ENCODE measurements at places on chromosomes 4 and X.

DNA sequence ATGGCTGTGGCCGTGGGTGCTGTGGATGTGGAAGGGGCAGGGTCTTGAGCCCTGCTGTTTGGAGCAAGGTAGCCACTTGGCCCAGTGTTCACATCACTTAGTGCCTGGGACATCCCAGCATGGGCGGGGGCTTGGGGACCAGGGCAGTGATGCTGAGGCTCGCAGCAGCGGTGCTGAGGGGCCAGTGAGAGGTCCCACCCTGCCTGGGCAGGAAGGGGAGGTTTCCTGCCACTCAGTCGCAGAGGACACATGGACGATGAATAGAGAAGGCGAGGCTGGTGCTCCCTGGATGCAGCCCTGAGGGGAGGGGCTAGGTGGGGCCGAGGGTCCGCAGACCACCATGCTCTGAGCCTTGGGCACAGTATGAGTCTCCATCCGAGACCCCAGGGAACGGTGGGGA, 25.7 kb downstream of the DOK7 start:
- no peak for DNase-seq

DNA sequence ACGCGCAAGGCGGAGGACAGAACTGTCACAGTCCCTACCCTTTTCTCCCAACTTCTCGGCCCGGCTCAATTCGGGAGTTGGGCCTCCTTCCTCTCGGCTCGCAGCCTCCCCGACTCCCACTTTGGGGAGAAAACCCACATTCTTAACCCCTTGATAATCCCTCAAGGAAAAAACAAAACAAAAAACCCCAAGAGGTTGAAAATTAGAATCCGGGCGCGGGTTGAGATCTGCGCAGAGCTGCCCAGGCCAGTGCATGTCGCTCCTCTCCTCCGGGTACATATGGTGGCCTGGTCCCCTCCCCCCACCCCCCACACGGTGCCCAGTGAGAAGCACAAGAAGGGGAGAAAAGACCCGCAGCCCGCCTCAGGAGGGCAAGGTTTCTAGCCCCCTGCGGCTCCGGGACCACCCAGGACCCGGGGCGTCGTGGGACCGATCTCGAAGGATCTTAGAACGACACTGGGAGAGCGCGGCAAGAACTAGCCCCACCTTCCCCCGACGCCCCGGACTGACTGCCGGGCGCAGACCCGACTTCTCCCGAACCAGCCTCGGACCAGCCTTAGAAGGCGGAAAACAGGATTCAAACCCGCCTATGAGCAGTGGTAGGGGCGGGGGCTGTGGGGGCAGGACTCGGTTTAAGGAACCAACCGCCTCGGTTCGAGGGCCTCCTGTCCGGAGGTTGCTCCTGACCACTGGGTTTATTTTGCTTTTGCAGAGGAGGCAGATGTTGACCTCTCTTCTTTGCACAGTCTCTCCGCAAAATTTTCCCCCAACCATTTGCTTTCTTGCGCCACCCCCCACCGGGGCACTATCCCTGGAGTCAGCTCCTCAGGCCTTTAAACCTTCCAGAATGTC, 2.5 kb upstream of the PDGFRA start:
- DNase-seq, result peak; percentile 25

DNA sequence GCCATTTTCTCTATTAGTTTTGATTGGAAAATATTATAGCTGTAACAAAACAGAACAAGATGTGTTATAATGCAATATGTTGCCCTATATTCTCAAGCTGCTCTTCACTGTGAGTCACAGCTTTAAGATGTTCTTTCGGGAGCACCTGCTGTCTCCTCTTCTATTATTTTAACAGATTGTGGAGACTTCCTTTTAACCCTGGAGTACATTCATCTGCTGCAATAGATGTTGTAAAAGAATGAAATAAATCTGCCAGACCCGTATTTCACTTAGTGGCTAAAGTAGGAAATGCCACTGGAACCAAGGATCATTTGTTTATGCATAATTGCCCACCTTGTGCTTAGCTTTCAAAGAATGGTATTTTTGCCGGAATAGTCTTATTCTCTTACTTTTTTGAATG, 11.1 kb downstream of the LSM6 start:
- no peak for DNase-seq

DNA sequence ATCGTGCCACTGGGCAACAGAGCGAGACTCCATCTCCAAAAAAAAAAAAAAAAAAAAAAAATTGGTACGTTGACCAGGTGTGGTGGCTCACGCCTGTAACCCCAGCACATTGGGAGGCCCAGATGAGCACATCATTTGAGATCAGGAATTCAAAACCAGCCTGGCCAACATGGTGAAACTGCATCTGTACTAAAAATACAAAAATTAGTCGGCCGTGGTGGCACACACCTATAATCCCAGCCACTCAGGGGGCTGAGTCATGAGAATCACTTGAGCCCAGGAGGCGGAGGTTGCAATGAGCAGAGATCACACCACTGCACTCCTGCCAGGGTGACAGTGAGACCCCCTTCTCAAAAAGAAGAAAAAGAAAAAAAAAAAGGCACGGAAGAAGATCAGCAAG, 24.5 kb downstream of the RBMX start:
- no peak for DNase-seq

DNA sequence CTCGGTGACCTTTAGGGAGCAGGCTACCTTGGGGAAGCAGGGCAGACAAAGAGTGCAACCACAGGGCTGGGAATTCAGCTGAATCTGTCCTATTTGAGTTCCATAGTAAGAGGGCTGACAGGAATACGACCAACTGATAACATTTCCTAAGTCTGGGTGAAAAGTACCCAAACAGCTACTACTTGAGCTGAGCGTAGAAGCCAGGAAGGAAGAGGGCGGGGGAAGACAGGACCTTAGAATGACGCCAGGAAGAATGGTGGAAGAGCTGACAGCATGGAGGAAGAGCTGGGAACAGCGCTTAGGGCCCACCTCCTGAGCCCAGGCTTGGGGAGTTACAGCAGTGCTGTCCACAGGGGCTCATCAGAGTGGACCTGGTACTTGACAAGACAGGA, 14.4 kb downstream of the MECP2 start:
- DNase-seq, result no peak

GRCh38 chr4:140529434-140529833, 5.5 kb downstream of the ELMOD2 start:
- DNase-seq, result no peak

GRCh38 chr4:116020141-116020722, 906.8 kb upstream of the NDST4 start:
- no peak for DNase-seq

DNA sequence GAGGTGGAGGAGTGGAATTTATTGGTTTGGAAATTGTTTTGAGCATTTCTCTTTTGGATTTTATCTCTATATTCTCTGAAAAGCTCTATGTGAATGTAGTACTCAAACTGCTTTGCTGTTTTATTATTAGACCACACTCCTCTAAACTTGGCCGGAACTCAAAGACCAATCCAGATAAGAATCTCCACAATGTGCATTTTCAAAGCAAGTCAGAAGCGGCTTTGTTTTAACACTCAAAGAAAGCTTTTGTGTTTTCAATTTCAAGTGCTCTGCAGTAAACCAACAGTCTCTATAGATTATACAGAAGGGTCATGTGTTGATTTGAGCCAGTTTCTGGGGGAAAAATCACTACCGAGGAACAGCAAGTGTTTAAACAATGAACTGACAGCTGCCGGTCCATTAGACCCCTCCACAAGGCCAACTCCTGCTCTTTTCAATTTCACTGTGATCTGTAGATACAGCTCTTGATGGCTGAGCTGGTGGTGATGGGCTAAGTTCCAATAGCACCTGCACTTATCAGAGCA, 79.4 kb downstream of the FTHL17 start:
- DNase-seq, result no peak

- DNase-seq, result no peak
Observed at GRCh38 chrX:69124108-69124507, 41.1 kb downstream of the PJA1 start.
